NCI-H1930 (cell line): ENCODE measurements at places on chromosomes 1 and 21.

- no peak for DNase-seq
Measured at GRCh38 chr21:38930066-38930465, 124.3 kb downstream of the ETS2 start.

DNA sequence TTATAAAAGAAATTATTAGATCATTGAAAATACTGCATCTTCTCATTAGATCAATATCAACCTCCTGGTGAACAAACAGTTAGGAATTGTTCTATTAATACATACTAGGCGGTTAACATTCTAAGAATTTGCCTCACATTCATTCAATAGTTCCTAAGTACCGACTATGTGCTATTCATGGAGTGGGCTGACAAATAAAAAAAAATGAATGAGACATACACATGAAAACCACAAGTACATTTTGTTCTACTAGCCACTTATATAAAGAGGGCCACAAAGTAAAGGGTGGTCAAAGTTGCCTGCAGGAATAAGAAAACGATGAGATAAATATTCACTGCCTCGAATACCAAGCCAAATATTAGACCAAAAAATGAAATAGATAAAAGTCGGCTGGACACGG lies 294.4 kb downstream of the SDCCAG8 start:
- DNase-seq: no peak

GRCh38 chr1:54158071-54158470 lies 5.3 kb upstream of the CDCP2 start:
- DNase-seq: no peak

DNA sequence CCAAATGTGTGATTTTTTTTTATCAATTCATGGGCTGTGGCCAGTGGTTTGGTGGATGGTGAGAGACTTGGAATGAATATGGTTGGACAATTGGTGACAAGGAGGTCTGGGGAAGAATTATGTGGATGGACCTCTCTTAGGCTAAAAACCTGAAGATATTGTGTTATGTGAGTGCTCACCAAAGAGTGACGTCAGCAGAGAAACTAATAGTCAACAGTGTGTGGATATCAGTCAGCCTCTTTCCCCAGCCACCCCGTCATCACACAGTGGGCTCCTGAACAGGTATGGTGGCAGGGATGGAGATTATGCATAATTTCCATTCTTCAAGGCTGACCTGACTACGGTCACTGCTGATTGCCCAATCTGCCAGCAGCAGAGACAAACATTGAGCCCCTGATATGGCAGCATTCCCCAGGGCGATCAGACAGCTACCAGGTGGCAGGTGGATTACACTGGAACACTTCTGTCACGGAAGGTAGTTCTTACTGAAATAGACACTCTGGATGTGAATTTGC lies 9.2 kb upstream of the OR2G2 start:
- no peak for DNase-seq

DNA sequence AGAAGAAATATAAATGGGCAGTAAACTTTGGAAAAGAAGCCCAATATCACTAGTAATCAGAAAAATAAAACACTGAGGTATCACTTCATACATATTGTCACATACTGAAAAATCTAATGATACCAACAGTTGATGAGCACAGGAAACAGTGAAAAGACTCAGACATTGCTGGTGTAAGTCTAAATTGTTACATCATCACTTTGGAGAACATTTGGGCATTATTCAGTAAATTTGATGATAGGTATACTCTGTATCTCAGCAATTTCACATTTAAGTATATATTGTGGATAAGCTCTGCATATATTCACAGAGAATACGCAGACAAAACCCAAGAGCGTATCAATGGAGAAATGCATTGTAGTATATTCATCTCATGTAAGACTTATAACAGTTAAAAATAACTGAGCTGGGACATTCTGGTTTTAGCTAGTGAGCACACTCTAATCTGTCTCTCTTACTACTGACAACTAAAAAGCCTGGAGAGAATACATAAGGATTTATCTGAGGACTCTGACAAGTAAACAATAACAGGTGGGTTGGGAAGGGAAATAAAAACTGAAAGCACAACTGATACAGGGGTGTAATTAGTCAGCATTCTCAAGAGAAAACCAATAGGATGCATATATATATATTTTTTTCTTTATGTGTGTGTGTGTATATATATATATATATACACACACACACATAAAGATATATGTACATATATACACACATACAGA lies 212.7 kb upstream of the JUN start:
- DNase-seq: no peak

GRCh38 chr1:162406811-162407210 lies 5.1 kb downstream of the SH2D1B start:
- no peak for DNase-seq

DNA sequence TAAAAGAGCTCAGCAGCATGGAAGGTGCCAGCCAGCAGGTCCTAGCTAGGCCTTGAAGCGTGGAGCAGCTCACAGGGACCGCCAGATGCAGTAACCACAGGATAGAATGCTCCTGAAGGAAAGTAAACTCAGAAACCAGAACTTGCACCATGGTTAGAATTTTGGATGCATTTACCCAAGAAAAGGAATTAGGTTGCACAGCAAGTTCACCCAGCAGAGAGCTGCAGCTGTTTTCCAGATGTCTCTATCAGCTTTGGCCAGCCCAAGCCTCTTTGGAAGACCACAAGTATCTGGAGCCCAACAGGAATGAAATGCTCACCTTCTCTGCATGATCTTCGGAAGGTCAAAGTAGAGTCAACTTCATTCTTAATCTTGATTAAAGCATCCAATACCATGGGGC lies 21.0 kb upstream of the ATP13A2 start:
- DNase-seq: no peak

DNA sequence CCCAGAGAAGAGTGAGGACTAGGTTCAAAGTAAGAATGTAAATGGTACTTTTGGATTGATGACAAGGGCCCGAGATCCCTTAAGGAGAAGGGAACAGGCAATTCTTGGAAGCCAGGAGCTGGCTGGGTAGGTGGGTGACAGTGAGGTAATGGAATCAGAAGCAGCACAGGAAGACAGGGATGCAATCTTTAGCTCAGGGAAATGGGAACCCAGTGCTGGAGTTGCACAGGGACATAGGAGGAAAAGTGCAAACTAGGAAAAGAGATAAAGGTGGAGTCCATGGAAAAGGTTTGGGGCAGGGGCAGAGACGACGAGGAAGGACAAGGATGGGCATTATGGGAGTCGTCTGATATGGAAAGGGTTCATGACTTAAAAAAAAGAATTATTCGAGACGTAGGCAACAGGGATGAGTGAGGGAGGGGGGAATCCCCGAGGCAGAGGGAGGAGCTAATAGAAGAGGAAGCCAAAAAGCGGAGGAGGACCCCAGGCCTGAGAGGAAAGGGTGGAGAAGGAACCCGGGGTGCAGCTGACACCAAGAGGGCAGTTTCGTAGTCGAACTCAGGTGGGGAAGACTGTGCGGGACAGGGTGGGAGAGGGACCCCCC lies 495 bp downstream of the PI4KB start:
- DNase-seq: no peak

DNA sequence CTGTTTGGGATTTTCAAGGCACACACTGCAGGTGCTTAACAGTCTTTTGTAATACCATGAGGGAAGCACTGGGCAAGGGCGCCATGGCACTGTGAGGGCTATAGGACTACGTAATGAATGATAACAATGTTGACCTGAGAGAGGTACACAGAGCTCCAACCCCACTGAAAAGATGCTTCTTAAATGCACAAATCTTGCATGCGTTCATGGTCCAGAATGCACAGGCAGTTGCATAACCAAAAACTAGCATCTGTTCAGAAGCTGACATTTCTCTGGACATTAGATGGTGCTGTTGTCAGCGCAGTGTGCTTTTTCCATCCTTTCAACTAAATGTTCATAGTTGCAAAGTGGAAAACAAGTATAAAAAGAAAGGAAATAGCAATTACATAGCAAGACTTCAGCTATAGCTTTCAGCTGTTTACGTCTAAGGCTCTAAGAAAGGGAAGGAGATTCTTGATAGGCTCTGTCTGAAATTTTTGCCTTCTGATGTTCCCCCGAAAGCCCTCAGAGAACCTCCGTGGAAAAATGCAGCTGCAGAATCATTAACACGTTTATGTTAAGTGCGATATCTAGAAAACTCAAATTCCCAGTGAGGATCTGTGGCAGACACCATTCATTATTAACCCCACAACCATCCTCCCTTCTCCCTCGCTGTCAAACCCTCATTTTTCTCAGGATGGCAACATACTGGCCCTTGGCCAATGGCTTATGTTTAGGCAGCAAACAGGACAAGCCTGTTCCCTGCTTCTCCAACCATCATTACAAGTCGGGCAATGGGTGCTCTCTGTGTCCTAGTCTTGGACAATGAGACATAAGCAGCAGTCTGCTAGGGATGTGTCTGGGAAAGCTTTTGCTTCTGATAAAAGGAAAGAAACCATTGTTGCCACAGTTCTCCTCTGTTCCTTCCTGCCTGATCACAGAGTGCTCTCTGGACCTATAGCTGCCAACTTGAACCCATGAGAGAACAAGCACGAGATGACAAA lies 8.2 kb upstream of the TARBP1 start:
- DNase-seq: no peak

- DNase-seq: no peak
Measured at GRCh38 chr1:150180474-150180873, 30.8 kb downstream of the PLEKHO1 start.

DNA sequence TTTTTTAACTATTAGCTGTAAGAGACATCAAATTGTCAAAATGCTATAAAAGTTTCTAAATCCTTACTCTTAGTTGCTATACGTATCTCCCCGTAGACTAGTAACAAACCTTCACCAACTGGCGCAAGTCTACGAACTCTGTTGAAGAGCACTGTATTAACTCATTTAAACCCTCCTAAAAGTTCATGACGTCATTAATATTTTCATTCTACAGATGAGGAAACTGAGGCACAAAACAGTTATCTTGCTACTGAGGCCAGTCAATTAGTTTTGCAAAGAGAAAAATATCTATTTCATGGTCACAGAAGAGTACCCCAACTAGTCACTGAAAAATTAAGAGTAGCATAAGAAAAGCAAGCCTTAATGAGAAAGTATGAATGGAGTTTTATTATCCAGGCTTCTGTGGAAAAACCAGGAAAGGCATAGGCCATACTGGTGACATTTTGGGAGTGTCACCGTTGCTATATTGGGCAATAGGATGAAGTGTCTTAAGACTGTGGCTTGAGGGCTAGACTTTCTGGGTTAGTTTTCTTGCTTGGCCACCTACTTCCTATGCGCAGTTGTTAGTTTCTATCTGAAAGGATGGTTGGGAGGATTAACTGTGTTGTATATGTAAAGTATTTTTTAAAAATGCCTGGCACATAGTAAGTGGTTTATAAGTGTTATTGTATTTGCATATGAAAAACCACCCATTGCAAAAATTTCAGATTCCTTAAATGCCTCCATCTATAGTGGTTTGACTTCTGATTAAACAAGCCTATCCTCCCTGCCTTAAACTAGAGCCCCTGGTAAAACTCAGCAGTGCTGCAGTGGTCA lies 52.4 kb upstream of the SYT14 start:
- no peak for DNase-seq

DNA sequence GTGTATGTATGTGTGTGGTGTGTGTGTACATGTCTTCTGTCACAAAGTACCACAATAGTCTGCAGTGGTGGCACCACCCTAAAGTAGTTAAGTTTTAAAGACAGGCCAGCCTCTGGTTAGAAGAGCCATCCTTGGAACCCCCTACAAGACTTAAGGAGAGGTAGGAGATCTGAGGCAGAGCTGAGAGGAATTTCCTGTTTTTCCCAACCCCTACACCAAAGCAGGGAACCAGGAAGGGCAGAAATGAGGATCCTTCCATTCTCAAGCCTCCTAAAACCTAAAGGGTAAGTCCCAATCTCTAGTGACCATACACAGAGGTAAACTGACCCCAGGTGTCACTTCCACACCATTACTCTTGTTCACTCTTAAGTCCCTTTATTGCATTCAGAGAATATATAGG lies 11.1 kb downstream of the PEA15 start:
- no peak for DNase-seq

DNA sequence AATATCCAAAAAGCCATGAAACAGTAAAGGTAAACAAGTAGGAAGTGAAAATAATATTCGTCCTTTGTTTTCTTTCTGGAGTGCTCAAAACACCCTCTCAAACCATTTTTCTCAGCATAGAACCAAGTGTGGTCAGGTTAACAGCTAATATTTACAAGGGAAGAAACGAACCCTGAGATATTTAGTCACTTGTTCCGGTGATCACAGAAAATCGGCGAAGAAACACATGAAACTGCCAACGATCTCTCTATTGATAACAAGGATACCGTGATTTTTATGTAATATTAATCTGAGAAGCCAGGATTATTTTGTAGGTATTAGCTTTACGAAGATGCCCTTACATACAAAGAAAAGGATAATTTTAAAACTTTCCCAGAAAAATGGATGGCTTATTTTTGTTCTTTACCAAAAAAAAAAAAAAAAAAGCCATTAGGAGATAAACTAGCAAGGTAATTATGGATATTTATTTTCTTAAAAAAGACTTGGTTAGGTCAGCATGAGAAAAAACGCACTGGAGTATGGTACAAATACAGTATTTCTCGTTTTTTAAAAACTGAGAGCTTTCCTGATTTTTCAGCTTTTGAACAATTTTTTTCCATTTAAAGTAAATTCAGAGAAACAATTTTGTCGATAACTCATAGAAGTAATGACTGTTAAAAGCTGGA lies 107.3 kb upstream of the HNRNPU start:
- DNase-seq: no peak

- no peak for DNase-seq
Measured at GRCh38 chr1:109188200-109188599, 25.5 kb upstream of the SARS1 start.

- no peak for DNase-seq
Measured at GRCh38 chr1:27760426-27760825, 12.6 kb upstream of the STX12 start.

GRCh38 chr21:43716376-43717165 lies 2.4 kb upstream of the PDXK start:
- no peak for DNase-seq

DNA sequence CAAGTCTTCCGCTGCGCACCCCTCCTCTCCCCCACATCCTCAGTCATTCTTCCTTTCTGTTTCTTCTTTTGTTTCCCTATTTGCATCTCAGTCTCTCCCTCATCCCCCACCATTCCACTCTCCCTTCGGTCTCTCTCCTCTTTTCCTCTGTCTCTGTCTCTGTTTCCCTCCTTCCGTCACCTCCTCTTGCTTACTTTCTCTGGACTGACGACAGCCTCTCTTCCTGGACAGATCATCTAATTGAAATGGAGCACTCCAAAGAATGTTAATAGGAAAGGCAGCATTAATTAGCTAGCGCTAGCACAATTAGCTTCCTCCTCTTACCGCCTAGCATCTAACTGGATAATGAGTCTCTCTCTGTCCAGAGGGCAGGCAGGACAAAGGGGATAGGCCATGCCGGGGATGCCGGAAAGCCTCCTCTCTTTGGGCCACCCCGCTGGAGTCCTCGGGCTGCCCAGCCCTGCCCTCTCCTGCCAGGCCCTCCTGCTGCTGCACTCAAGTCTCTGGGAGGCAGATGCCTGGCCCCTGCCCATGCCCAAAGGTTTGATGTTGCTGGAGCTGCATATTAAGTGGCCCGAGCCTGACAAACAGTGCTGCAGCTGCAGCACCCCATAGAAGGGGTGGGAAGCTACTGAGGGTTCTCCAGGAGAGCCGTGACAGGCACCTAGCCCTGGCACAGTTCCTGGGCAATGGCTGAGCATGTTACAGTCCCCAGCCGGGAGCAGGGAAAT lies 20.8 kb downstream of the DISP3 start:
- DNase-seq: no peak

- no peak for DNase-seq
Measured at GRCh38 chr1:5189384-5189783, 535.0 kb downstream of the AJAP1 start.
